ENCODE measurements at places on chromosomes 4 and X. TPM values are rescaled to one million over a fixed set of nuclear protein-coding genes. Genes with fewer than 3 reads are reported as not detected.

Gene UGT2B10
- not detected for total RNA-seq

Gene HTR2C
- total RNA-seq, result not detected

Gene SPATA18
- total RNA-seq, result 6.9 TPM

Gene TCEAL5
- total RNA-seq, result not detected

Gene UCP1
- total RNA-seq, result not detected

DNA sequence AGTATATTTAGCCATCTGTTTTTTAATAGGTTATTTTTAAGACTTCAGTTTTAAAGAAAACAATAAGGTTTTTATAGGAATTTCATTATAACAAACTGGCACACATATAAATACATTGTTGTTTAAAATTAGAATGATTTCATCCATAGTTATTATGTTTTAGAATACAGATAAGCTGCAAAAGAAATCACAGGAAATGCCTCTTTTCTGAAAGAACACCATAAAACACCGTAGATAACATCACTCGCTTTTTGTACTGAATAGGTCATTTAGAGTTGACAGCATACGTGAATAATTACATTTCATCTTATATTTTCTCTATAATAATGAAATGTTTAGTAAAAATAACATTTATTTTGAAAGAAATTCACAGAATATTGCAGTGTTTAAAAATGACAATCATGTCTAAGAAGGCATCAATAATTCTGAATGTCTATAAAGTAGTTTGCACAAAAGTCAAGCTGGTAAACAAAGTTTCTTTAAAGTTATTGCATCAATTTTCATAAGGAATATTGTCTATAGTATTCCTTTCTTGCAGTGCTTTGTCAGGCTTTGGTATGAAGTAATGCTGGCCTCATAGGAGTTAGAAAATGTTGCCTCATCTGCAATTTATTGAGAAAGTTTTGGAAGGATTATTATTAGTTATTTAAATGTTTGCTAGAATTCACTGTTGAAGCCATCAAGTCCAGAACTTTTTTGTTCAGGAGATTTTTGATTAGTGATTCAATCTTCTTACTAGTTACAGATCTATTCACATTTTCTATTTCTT, 17.9 kb upstream of the VEGFC start:
- no peaks in the 10 kb centered on the region for H3K27me3 ChIP-seq
- no peaks in the 10 kb centered on the region for H3K36me3 ChIP-seq
- no peak overlapping the region for H3K27ac ChIP-seq
- H3K4me3 ChIP-seq, result no peak overlapping the region
- no peak for DNase-seq

GRCh38 chrX:3567686-3568085, 145.8 kb downstream of the PRKX start:
- no peak for DNase-seq
- H3K27me3 ChIP-seq, result no peaks in the 10 kb centered on the region
- no peak overlapping the region for H3K27ac ChIP-seq
- H3K4me3 ChIP-seq, result no peak overlapping the region
- no peaks in the 10 kb centered on the region for H3K36me3 ChIP-seq
- no peaks in the 10 kb centered on the region for H3K4me1 ChIP-seq

DNA sequence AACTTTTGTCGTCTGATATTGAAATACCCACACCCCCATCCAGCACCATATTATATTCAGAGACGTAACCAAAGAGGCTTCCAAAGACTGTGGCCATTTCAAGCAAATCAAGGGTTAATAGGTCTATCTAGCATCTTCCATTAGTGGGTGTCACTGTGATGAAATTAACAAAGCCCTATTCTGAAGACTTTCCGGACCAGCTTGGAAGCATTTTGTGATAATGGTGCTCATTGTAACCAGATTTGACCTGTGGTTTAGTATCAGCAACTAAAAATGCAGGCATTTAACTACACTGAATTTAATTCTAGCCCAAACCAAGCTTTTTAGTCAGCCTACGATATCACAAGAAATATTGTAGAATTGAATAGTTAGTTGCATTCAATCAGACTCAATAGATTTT, 309.7 kb upstream of the TENM3 start:
- no peaks in the 10 kb centered on the region for H3K27me3 ChIP-seq
- no peaks in the 10 kb centered on the region for H3K36me3 ChIP-seq
- no peaks in the 10 kb centered on the region for H3K4me1 ChIP-seq
- H3K4me3 ChIP-seq, result no peak overlapping the region
- H3K27ac ChIP-seq, result no peak overlapping the region

DNA sequence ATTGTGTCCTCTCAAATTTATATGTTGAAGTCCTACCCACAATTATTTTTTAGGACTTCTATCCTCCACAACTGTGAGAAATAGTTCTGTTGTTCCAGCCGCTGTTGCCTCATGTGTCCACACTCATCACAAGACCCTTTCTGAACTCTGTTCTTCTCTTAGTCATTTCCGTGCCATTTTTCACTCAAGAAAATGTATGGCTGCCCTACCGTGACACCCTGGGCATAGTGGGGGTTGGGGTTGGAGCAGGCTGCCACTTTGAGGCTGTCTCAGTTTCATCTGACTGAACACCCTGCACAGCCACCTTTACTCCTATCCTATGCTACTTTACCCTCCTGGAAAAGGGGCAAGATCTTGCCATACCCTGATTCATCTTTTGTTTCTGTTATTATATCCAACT, 319.1 kb downstream of the TENM3 start:
- no peak for DNase-seq
- no peak overlapping the region for H3K27ac ChIP-seq
- H3K4me3 ChIP-seq, result no peak overlapping the region
- H3K4me1 ChIP-seq, result no peaks in the 10 kb centered on the region
- no peaks in the 10 kb centered on the region for H3K36me3 ChIP-seq
- H3K27me3 ChIP-seq, result no peaks in the 10 kb centered on the region

- H3K4me3 ChIP-seq, result no peak overlapping the region
- no peaks in the 10 kb centered on the region for H3K27me3 ChIP-seq
- DNase-seq, result no peak
- H3K36me3 ChIP-seq, result no peaks in the 10 kb centered on the region
- H3K4me1 ChIP-seq, result no peaks in the 10 kb centered on the region
Observed at GRCh38 chr4:182697094-182697493, 220.1 kb downstream of the DCTD start.

- no peak overlapping the region for H3K4me3 ChIP-seq
- H3K4me1 ChIP-seq, result no peaks in the 10 kb centered on the region
- no peak for DNase-seq
- H3K27ac ChIP-seq, result no peak overlapping the region
Observed at GRCh38 chr4:99275885-99276284, 14.9 kb downstream of the ADH1A start.

Measured in esophagus squamous epithelium (tissue), 5 donors.